ENCODE measurements at places on chromosomes 2 and 18.

- DNase-seq, result peak; percentile 73
Observed at GRCh38 chr18:47754311-47755101, 176.0 kb downstream of the SMAD2 start.

- no peak for DNase-seq
Observed at GRCh38 chr2:149363958-149364357, 33.6 kb downstream of the LYPD6 start.

- peak; percentile 71 for DNase-seq
Observed at GRCh38 chr2:170813611-170814532, 2.8 kb upstream of the GAD1 start.

- no peak for DNase-seq
Observed at GRCh38 chr2:47266939-47267710, 112.0 kb upstream of the STPG4 start.

GRCh38 chr2:17208511-17208910 is 309.7 kb downstream of the RAD51AP2 start:
- DNase-seq, result no peak

GRCh38 chr2:160963957-160964356 is 196.3 kb upstream of the TANK start:
- DNase-seq, result no peak

- DNase-seq, result no peak
Observed at GRCh38 chr2:64799592-64800252, 146.0 kb upstream of the SERTAD2 start.

- no peak for DNase-seq
Observed at GRCh38 chr2:13996527-13996926, 636.0 kb upstream of the LRATD1 start.

DNA sequence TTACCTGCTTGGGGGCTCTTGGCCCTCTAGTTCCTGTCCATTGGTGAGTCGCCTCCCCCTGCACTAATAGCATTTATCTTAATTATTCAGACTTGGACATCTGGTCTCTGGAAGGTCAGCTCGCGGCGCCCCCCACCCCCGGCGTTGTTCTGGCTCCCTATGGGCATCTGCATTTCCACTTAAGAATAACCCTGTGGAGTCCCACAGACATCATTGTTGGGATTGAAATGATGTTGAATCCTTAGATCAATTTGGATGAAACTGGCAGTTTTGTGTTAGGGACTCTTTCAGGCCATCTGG is 313.8 kb upstream of the HS6ST1 start:
- no peak for DNase-seq

GRCh38 chr18:53991202-53991601 is 233.3 kb downstream of the MBD2 start:
- no peak for DNase-seq

DNA sequence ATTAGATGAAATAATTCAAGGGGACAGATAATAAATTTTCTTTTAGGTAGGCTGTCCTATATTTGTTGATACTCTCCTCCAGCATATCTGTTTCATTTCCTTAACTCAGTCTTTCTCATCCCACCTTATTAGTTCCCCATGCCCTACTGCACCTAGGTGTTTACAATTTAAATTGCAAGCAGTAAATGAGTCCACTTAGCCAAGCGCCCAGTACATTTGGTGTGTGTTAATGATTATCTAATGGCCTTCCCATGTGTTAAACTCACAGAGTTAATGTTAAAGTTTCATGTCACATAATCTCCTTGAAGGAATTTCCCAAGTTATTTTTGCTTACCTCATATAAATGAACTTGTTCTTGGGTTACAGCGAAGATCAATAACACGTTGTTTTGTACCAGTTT is 31.2 kb downstream of the ITGB6 start:
- DNase-seq, result no peak

GRCh38 chr2:159558479-159558878 is 57.9 kb downstream of the BAZ2B start:
- no peak for DNase-seq

DNA sequence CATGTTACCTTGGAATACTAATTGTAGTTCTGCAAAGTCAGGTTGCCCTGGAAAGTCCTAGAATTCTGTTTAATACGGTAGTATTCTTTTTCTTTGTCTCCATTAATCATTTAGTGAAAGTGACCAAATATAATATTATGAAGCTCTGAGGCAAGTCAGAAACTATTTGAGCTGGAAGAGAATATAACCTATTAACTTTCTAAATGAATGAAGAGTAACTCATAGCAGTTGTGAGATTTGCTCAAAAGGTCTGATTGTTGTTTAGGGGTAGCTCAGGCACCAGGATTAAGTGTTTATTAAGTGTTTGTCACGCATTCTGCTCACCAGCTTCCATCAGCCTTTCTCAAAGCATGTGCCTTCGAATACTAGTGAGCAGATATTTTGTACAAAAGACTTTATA is 46.7 kb upstream of the SERPINE2 start:
- DNase-seq, result no peak

- DNase-seq, result no peak
Observed at GRCh38 chr18:45734505-45734904, 10.5 kb downstream of the SLC14A1 start.

GRCh38 chr2:20025065-20025786 is 12.8 kb upstream of the MATN3 start:
- DNase-seq, result no peak

GRCh38 chr2:120743657-120744056 is 8.0 kb downstream of the GLI2 start:
- no peak for DNase-seq

- no peak for DNase-seq
Observed at GRCh38 chr2:136798766-136799165, 33.4 kb downstream of the THSD7B start.

- DNase-seq, result no peak
Observed at GRCh38 chr2:240585101-240585500, 1.4 kb upstream of the CAPN10 start.

GRCh38 chr18:47594621-47595086 is 335.8 kb downstream of the SMAD2 start:
- DNase-seq, result no peak

DNA sequence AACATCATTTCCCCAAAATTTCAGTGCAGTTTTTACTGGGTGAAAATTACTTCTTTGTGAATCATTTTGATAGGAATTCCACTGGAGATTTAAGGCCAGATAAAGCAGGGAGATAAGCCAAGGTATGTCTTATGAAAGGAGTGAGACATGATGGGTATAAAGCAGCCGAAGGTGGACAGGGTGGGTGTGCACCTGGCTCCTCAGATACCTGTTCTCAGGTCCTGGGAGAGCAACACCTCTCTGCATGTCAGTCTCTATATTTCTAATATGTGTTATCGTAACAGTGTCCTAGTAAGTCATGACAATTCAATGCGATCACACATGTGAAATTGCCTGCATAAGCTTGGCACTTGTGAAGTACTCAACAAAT is 768.8 kb downstream of the RNF144A start:
- no peak for DNase-seq

All from HuH-7 (cell line).